ENCODE measurements at places on chromosomes 3 and 15.
A peak's percentile ranks its signal among the peaks of the same experiment; 100 is the strongest.

DNA sequence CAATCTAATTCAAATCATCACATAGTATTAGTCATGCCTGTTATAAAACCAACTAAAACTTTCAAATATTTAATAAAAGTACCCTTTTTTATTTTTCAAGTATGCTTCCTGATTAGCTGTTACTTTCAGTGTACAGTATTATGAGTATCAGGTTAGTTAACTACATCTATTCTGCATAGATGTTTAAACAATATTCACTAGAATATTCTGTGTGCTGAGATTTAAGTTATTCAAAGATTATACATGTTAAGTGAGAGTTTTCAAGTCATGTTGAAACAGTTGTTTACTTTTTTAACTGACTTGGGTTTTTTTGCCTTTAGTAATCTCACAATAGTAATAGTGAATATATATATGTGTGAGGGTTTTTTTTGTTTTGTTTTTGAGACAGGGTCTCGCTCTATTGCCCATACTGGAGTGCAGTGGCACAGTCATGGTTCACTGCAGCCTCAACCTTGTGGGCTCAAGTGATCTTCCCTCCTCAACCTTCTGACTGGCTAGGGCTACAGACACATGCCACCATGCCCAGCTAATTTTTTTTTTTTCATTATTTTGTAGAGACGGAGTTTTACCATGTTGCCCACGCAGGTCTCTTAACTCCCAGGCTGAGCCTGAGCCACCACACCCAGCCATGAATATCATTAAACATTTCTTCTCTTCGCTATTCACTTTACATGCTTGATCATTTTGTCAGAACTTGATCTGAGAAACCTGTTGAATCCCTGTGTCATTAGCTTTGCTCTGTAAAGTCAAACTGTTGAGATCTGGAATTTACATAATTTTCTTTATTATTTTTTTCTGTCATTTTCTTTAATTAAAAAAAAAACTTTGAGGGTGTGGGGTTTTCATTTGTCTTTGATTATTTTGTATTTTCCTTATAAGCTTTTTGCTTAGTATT is 286.2 kb upstream of the UBE2E1 start:
- no peak for DNase-seq

DNA sequence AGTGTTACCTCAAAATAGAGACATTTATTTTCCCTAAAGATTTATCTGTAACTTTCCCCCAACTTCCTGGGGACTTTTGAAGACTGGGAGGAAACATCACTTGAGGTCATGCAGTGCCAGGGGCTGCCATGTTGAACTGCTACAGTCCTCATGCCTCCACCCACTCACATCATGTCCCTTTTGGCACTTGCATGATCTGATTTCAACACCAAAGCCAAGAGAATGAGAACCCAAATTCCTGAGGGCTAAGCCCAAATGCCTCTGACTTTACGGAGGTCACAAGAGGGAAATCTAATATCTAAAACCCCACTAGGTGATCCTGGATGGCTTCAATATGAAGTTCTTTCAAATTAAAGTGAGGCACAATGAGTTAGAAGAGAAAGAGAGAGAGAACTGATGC is 213.1 kb downstream of the NTRK3 start:
- no peak for DNase-seq

DNA sequence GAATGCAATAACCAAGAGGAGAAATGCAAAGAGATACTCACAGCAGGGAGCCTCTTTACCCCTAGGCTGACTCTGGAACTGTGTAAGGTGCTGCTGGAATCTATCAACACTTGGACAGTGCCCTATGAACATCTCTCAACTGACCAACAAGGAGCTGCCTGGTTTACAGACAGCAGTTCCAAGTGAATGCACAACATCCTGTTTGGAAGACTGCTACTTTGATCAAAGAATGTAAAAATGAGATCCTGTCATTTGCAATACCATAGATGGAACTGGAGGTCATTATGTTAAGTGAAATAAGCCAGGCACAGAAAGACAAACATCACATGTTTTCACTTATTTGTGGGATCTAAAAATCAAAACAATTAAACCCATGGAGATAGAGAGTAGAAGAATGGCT is 136.3 kb downstream of the IMPG2 start:
- DNase-seq: no peak

DNA sequence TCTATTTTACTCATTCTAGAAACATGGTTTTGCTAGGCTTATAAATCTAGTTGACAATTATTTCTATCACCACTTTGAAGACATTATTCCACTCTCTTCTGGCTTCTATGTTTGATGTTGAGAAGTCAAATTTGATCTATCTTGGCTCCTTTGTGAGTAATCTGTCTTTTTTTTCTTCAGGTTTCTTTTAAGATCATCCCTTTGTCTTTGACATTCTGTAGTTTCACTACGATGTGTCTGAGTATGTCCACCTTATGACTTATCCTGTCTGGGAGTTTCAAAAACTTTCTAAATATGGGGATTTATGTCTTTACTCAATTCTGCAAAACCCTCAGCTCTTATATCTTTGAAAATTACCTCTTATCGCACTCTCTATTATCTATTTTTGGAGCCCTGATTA is 41.0 kb upstream of the TMEM158 start:
- DNase-seq: no peak

GRCh38 chr3:165624761-165625160 is 212.5 kb downstream of the BCHE start:
- DNase-seq: no peak

- DNase-seq: no peak
Measured at GRCh38 chr3:125002414-125003368, 53.1 kb downstream of the HEG1 start.

DNA sequence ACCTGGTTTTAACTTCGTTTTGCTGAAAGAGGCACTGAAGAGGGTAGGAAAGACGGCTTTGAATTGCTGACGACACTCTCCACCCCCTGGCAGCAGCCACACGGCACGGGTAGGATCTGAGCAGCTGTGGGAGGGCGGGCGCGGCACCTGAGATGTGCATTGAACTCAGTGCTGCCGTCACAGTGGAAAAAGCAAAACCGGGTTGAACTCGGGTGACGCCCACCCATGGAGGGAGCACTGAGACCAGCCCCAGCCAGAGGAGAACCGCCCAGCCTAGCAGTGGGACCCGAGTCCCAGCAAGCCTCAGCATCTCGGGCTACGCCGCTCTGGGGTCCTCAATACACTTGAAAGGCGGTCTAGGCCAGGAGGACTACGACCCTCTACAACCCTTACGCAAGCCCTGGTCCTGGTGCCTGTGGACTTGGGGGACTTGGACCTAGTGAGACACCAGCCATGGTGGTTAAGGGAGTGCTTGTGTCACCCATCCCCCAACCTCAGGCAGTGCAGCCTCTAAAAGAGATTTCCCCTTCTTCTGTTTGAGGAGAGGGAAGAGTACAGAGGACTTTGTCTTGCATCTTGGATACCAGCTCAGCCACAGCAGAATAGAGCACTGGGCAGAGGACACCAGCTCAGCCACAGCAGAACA is 50.0 kb upstream of the RPL35A start:
- DNase-seq: no peak

DNA sequence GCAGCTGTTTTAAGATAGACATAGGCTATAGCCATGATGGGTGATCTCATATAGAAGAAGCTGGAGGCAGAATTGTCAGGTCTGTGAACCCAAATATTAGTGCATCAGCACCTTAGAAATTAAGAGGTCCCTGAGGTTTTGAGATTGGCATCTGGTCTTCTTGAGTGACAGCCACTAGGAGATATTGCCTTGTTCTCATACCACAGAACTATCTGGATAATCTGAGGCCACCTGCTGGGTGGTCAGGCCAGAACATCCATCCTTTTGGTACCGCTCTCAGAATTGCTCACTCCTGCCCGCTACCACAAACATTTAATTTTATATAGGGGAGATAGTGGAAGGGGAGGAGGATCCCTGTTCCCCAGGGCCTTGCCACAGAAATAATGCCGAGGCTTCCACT is 210.6 kb upstream of the ZPLD1 start:
- DNase-seq: peak; percentile 14

DNA sequence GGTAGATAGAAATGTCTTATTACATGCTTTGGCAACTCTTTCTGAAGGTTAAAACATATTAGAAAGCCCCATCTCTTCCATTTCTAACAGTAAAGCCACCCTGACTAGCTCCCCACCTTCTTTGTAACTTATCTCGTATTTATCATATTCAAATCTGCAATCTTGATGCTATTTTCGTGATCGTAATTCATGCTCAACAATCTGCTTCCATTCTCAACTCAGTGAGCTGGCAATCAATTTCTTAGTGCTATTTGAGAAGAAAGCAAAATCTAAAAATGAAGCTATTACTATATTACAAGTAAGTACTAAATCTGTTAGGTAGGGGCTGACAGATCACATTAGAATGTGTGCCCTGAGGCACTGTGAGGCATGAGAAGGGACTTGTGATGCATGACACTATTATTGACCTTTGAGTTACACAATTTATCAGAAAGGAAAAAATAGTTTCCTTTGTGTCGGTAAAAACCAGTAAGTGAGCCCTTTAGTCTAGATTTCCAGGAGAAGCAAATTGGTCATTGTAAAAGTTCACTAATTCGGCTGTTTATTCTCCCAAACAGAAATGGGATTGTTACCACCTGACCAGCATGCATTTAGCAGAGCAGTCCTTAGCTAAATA is 379.7 kb upstream of the CNTN6 start:
- DNase-seq: no peak

GRCh38 chr3:15206662-15207576 is 873 bp downstream of the CAPN7 start:
- peak; percentile 38 for DNase-seq

DNA sequence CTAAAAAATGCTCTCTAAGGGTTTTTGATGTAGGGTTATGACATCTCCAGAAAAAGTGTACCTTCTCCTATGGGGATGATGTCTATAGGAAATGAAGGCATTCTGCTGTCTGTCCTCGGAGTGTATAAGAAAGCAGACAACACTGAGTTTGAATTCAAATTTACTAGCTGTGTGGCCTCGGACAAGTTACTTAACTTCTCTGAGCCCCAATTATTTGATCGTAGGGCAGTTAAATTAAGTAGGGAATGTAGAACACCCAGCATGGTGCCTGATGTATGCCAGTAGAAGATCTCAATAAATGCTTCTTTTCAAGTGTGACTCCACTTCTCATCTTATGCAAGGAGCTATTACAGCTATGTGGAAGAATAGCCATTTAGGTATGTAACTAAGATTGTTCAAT is 184.6 kb downstream of the CPNE4 start:
- no peak for DNase-seq

GRCh38 chr3:58041182-58041825 is 33.1 kb downstream of the FLNB start:
- peak; percentile 43 for DNase-seq

GRCh38 chr3:158460926-158461325 is 110.1 kb upstream of the MLF1 start:
- DNase-seq: no peak
